CD8-positive, alpha-beta memory T cell (primary cell): ENCODE measurements at places on chromosomes 1 and 21.

GRCh38 chr1:165435801-165436200 is 9.1 kb downstream of the RXRG start:
- no peak for DNase-seq

DNA sequence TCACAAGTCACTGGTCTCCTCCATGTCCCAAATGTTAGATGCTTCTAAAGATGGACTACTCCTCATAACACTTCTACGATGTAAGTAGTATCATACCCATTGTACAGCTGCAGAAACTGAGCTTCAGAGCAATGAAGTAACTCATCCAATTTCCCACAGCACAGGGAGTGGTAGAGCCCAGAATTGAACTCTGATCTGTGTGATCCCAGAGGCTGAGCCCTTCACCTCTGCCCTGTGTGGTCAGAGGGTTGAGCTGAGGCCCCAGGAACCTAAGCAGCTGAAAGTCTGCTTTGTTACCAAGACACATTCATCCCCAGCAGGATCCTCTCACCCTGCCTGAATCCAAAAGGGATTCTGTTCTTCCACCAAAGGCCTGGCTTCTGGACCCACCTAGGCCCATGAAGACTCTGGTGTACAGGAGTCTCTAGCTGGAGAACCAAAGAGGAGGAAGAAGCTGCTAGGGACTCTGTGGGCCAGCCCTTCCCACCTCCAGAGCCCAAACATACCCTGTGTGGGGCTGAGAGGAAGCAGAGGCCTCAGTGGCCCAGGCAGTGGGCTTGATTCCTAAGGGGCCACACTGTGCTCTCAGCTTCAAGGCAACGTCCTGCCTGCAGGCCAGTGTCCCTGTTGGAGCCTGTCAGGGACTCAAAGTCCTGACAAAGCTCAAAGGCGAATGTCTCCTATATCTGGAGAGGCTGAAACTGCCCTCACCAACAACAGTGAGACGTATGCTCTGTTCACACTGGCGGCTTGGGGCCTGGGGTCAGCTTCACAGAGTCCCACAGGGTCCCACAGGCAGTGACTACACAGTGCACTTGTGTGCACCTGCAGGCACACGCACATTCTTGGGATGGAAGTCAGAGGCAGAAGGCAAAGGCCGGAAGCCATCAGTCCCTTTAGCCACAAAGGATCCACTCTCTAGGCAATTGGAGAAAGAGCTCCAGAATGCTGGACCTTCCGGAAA is 40.4 kb upstream of the SLC30A1 start:
- DNase-seq = no peak

- DNase-seq = no peak
Measured at GRCh38 chr1:101005871-101006270, 19.7 kb downstream of the DPH5 start.

DNA sequence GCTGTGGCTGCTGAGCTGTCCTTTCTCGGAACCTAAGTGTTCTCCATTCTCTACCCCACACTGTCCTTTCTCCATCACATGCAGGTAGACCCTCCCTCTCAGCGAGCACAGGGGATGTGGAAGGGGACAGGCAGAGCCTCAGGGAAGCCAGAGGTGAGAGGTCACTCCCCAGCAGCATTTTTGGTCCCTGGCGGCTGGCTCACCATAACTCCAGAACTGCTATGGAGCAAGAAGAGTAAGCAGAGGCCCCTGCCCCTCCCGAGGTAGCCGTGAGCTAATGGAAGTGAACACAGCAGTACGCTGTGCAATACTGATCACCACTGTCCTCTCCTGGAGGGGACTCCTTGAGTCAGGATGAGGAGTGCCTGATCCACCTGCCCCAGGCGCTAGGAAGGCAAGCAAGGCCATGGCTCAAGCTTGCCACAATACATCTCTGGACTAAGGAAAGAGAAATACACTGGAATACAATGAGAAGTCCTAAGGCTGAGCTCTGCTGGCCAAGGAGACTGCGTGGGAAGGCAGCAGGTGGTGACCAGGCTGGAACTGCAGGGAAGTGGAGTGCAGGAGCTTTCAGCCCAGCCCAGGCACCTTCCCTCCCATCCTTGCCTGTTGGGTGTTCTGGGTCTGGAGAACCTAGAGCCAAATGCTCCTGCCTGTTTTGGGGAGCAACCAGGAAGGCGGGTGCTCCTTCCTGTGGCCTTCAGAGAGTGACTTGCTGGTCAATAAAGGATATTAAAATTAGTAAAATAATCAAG is 96.2 kb downstream of the LAMC2 start:
- DNase-seq = no peak

DNA sequence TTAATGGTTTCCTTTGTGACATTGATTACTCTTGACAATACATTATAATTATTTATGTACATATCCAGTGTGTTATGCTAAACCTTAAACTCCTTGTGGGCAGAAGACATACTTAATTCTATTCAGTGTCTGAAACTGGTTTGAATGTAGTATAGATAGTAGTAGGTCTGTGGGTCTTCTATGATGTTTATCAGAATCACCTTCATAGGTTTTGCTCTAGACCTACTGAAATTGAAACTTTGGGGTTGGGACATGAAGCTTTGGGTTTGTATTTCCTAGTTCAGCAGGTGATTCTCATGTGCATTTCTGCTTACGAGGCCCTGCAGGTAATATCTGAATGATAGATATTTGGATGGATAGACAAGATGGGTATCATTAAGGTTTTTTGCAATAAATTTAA is 48.6 kb downstream of the MIGA1 start:
- no peak for DNase-seq

DNA sequence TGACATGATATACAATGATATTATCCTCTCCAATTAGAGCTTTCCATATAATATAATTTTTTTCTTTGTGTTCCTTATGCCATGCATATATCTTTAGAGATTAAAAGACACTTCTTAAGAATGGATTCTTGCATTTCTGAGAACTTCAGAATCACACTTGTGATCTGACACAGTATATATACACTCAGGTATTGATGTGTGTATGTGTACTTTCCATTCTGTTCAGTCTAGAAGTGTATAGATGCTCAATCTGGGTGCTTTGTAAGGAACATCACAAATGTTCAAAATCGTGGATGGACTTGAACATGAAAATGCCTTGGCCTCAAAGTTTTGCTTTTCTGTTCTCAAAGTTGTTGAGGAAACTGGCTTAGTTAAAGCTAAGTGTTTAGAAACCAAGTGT is 102.7 kb downstream of the FGGY start:
- DNase-seq = no peak

DNA sequence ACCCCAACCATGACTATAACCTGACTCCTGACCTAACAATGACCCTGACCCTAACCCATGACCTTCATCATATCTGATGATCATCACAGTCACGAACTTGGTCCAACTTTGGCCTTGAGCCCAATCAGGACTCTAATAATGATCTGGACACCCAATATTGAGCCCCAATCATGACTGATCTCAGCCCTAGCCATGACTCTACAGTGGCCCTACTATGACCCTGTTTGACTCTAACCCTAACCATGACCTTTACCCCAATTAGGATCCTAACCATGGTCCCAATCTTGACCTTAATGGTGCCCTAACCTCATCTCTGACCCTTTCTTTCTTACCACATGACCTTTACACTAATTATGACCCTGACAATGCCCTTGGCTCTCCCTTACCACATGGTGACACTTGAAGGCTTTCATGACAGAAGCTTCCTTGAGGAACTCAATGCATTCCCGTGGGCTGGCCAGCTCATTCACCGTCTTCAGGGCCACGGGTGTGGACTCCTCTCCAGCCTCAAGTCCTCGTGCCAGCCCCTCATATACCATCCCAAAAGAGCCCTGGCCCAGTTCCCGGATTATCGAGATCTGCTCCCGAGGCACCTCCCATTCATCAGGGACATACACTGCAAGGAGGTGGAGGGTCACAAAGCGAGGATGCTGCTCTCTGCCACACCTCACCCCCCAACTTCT is 16.2 kb downstream of the INSRR start:
- no peak for DNase-seq

DNA sequence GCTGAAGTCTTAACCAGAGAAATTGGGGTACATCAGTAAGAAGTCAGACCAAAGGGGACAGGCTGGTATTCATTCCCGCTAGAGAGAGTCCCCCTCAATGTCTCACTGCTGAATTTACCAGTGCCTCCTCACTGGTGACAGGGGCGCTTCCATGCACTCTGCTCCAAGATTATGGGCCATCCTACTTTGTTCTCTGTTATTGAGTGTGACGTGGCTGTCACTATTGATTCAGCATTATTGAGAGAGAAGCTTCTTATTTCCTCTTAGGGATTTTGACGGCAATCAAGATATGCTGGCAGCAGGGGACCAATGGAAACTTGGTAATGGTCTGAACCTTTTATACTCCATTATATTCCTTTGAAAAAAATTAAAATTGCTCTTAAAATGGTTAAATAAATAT is 118.6 kb downstream of the SYF2 start:
- no peak for DNase-seq

DNA sequence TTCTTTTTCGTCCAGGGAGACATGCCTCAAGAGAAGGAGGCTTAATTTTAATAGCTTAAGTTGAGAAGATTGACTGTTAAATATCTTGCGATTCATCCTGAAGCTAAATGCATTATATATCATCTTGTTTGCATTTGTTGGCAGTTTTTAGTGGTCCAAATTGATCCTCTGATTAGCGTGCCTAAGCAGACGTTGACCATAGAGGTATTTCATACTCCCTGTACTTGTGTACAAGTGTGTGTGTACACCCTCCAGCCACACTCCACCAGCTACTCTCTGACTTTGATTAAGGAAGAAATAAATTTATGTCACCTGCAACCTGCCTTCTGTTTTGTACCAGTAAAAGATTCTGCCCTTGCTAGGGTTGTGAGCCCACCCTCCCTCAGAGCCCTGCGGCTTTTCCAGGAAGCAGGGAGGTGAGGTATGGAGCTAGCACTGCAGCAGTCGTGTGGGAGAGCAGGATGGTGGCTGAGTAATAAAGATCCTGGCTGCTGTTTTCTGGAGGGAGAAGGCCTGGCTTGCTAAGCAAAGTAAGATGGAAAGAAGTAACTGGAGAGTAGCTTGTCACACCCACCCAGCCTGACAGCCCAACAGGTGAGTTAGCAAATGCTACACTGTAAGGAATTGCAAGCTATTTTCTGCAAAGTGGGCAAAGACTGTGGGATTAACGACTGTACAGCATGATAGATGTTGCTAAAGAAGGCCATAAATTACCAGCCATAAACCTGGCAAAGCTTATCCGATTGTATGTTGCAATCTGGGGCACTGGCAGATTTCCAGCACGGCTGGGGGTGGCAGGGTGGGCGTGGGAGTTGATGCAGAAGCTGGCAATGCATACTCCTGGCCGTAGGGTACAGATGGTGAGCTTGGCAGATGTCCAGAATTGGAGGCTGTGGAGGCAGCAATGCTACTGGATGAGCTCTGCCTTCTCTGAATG is 170.2 kb downstream of the TNR start:
- no peak for DNase-seq

GRCh38 chr1:157139052-157139715 is 989 bp upstream of the ETV3 start:
- DNase-seq = no peak

GRCh38 chr1:42674682-42675081 is 7.5 kb upstream of the YBX1 start:
- DNase-seq = no peak

DNA sequence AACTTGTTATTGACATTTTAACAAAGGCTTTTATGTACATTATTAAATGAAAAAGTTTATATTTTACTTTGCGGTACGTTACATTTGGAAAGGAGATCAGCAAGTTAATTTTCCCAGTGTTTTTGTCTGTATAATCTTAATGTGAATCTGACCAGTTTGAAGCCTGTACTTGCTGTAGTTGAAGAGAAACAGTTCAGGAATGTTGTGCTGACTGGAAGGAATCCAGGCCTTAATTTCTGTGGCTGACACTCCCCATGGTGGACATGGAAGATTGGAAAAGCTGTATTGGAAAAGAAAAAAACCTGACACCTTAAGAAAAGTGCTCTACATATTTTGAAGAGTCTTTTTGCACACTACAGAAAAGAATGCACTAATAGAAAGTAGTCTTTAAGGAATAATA is 15.5 kb downstream of the LEPR start:
- no peak for DNase-seq

GRCh38 chr21:28489821-28490350 is 502.8 kb downstream of the LTN1 start:
- no peak for DNase-seq
